Mammary microvascular endothelial cell (primary cell): ENCODE measurements at places on chromosomes 5 and 9. TPM values are rescaled to one million over a fixed set of nuclear protein-coding genes. Genes with fewer than 3 reads are reported as not detected.

The CDH12 gene
- total RNA-seq: not detected in 2 replicates

The PELO gene
- total RNA-seq: 19.9 and 25.6 TPM in 2 replicates

The EPB41L4A gene
- 7.3 and 10.6 TPM in 2 replicates for total RNA-seq

The TMEM252 gene
- not detected in 2 replicates for total RNA-seq

The SIT1 gene
- total RNA-seq: not detected in 2 replicates

The AK8 gene
- total RNA-seq: 0.07 and 0.15 TPM in 2 replicates

The GARIN3 gene
- total RNA-seq: not detected in 2 replicates

The PGM5 gene
- total RNA-seq: 5.5 and 6.0 TPM in 2 replicates

The CDC20B gene
- total RNA-seq: not detected in 2 replicates

The LTC4S gene
- total RNA-seq: not detected in 2 replicates

The F12 gene
- total RNA-seq: 0.89 and 1.4 TPM in 2 replicates

The ZNF454 gene
- total RNA-seq: 0.47 and 0.74 TPM in 2 replicates

The LRRC70 gene
- 18.3 and 19.9 TPM in 2 replicates for total RNA-seq
